ENCODE measurements at places on chromosomes 13 and 19. TPM values are rescaled to one million over a fixed set of nuclear protein-coding genes. Genes with fewer than 3 reads are reported as not detected.

The FPR1 gene
- 6.0 TPM for total RNA-seq

The CKM gene
- 18,507 TPM for total RNA-seq

The GTF2F1 gene
- 11.4 TPM for total RNA-seq

The WDR87 gene
- total RNA-seq: not detected

DNA sequence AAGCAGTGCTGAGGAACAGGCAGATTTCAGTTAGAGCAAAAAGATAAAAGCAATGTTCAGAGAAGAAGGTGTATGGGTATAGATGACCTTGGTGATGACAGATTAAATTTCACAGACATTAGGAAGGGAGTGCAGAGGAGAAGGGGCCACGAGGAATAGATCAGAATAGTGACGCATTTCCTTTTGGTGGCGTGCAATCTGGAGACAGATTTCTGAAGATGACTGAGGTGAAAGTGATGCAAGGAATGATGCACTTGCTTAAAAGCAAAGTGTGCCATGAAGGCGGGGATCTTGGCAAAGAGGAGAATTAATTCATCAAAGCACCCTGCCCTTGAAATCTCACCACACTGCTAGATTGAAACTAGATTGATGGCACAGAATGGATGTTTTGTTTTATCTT is 202.4 kb downstream of the ITGBL1 start:
- DNase-seq: no peak

DNA sequence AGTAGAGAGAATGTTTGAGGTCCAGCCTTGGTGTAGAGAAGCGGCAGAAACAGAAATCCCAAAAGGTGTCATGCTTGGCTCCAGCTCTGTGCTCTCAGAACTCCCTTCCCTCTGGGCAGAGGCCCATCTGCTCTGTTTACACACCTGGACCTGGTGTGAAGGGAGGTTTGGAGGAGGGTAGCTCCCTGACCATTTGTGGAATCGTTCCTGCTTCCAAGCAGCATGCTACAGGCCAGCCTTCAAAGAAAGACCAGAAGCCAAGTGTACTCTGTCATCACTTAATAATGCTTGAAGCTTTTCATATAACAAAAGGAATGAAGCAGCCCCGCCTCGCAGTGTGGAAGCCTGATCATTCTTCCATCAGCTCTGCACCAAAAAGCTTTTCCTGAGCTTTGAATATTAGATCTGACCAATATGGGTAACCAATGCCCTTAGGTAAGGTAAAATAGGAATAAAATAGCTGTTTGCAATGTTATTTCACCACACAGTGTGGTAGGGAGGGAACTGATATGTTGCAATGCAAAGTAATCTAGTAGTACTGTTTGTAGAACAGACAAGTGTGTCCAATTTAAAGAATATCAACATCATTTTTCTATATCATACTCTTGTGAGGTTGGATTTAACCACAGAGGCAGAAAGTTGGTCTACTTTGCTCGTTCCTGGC is 63.3 kb downstream of the ZIC5 start:
- no peak for DNase-seq

GRCh38 chr19:5191091-5191490 is 149.5 kb downstream of the PTPRS start:
- DNase-seq: no peak

DNA sequence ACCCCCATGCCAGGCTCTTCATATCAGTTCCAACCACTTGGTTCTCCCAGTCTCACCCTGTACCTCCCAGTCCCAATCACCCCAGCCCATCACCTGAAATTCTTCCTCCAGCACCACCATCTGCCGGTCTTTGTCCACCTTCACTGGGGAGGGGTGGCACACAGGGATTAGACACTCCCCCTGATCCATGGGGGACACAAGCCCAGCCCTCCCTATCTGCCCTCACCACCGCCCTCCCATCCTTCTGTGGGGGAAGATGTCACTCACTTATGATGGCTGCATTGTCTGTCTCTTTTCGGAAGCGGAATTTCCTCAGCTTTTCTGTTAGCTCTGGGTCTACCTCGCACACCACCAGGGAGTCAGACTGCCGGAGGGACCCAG is 685 bp downstream of the GMFG start:
- DNase-seq: no peak

GRCh38 chr19:35521124-35521743 is 6.9 kb downstream of the SBSN start:
- no peak for DNase-seq

DNA sequence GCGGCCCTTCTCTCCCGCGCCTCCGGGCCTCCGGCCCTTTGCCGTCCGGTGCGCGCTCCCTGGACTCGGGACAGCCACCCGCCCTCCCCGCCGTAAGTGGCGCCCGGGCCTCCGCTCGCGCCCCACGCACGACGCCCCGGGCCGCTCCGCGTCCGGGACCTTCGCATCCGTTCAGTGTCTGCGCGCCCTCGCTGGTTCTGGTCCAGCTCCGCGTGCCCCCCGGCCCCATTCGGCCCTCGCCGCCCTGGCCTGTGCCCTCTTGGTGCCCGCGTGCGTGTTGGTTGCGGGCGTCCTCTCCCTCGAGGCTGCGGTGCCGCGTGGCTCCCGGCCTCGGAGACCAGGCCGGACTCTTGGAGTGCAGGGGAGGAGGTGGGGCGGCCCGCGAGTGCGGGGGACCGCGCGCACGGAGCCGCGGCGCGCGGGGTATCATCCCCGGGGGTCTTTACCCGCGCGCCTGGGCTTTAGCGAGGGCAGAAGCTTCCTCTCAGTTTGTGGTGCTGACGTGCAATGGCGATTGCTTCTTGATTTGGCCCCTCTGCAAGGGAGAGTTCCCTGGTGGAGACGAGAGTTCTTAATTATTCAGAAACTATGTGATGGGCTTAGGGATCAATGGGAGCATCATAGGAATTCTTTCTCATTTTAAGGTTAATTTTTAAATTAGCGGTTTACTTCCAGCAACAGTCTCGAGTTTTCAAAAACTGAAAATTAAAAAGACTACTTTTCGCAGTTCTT is 757 bp downstream of the WASF3 start:
- no peak for DNase-seq

DNA sequence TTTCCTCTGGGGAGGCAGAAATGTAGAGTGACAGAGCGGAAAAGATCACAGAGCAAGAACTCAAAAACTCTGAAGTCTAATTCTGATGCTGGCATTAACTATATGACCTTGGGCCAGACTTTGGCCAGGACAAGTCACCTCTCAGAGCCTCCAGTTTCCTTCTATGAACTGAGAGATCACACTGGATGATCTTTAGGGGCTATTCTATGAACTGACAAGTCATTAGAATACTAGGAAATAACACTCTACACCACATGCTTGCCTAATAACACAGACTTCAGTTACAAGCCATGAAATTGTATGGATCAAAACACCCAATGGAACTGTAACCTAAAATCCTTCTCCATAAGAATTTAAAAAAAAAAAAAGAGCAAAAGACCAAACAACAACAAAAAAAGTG is 16.9 kb downstream of the SLC25A30 start:
- no peak for DNase-seq

- peak; percentile 82 for DNase-seq
Observed at GRCh38 chr19:38838208-38838985, 6.8 kb upstream of the ECH1 start.
